Activated naive CD8-positive, alpha-beta T cell treated with anti-CD3 and anti-CD28 coated beads for 36 hours (primary cell): ENCODE measurements at places on chromosomes 12 and 14. TPM values are rescaled to one million over a fixed set of nuclear protein-coding genes. Genes with fewer than 3 reads are reported as not detected.

- H3K4me1 ChIP-seq, result peaks cover 9% of the 10 kb centered on the region
- H3K36me3 ChIP-seq, result no peaks in the 10 kb centered on the region
- no peak overlapping the region for H3K27ac ChIP-seq
- peaks cover 9% of the 10 kb centered on the region for H3K27me3 ChIP-seq
These were observed 3.6 kb downstream of the SMIM41 start for GRCh38 chr12:52082988-52083637.

DNA sequence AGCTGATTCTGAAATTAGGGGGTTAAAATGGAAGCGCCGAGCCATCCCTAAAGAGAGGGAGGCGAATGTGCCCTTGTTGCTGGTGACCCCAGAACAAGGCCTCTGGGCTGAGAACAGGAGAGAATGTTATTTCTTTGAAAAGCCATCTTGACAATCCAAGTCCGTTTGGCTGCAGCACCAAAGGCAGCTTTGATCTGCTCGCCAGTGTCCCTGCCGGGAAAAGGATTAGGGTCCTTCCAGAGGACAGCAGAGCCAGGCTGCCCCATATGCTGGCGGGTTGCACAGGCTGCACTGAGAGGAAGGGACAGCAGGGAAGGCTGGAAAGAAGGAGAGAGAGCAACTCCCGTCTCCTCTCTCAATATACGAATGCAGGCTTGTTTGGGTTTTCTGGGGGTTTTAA, 141.7 kb downstream of the TMEM132C start:
- no peaks in the 10 kb centered on the region for H3K36me3 ChIP-seq
- no peak overlapping the region for H3K4me3 ChIP-seq
- no peak for DNase-seq
- peaks cover 3% of the 10 kb centered on the region for H3K27me3 ChIP-seq
- no peak overlapping the region for H3K27ac ChIP-seq

DNA sequence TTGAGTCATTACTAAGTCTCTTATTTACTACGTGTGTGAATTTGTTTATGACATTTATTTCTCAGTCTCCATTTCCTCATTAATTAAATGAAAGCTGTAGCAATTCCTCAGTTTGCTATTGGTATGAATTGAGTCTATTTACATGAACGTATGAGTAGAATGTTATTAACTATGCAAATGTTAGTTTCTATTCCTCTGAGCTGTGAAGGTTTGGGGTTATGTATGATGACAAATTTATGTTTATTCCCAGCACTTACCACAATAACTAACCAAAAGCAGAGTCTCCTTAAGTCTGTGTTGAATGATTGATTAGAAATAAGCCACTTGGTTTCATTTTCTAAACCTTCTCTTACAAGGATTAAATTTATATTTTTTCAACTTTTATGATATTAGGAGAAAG, 1340.9 kb downstream of the FSCB start:
- H3K27me3 ChIP-seq, result no peaks in the 10 kb centered on the region
- H3K4me3 ChIP-seq, result no peak overlapping the region
- no peak for DNase-seq
- H3K4me1 ChIP-seq, result no peaks in the 10 kb centered on the region

DNA sequence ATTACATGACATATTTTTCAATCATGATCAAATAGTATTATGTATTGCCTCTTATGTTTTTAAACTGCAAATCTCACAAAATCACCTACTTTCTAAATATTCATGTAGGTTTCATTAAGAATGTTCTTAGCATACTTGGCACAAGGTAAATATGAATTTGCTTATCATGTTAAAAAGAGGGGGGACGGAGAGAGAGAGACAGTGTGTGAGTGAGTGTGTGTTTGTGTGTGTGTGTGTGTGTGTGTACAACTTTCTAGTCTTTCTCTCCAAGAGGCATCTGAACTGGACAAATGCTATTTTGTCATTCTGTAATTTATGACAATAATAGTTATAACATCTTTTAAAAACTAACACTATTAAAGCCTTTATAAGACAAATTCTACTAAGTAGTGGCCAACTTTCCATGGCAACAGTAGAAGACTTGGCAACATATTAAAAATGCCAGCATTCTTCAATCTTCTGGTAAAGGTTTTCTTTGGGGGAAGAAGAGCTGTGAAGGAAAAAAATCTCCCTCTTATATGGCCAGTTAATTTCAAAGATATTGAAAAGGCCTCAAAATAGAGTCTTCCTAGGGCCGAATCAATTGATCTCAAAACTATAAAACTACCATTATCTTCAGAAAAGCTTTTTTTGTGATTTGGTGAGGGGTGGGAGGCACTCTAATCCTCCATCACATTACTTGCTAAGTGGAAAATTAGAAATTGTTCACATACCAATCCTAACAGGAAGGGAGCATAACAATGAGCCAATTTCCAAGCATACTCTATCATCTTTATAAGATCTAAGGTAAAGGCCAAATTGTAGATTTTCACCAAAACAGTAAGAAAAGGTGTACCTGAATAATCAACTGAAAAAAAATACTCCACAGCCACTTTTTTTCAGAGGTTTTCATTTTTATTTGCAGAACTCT, 28.2 kb downstream of the CDK17 start:
- H3K36me3 ChIP-seq, result peaks cover 14% of the 10 kb centered on the region
- H3K27ac ChIP-seq, result peak overlapping the region; percentile 12
- no peak for DNase-seq
- H3K4me3 ChIP-seq, result no peak overlapping the region
- H3K4me1 ChIP-seq, result peaks cover 60% of the 10 kb centered on the region
- no peaks in the 10 kb centered on the region for H3K27me3 ChIP-seq

DNA sequence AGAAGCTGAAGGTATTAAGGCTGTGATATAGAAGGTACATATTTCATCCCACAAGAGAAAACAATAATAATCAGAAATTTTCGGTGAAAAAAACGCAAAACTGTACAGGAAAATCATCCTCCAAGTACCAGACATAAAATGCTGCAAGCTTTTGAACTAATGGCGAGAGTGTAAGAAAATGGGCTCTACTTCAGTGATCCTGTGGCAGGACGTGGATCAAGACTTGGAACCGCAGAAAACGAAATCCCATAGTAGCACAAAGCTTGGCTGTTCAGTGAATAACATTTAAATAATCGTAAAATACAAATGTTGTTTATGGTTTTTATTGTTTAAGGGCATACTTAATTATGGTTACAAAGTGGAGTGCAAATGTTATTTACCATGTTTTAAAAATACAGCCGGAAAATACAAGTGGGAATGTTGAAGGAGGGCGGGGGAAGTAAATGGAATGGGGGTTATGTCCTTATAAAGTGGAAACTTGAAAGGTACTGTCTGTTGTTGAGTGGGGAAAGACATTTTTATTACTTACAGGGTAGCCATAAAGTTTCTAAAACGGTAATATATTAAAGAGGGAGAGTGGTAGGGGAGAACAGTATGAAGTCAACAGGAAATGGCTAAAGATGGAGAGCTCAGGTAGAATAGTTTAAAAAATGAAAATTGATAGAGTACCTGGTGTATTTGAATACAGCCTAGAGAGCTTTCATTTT, 1.1 kb downstream of the SMIM10L1 start:
- peaks cover 41% of the 10 kb centered on the region for H3K4me1 ChIP-seq
- H3K27me3 ChIP-seq, result no peaks in the 10 kb centered on the region
- H3K36me3 ChIP-seq, result peaks cover 62% of the 10 kb centered on the region
- peak overlapping the region; percentile 97 for H3K4me3 ChIP-seq
- peak overlapping the region; percentile 100 for H3K27ac ChIP-seq

DNA sequence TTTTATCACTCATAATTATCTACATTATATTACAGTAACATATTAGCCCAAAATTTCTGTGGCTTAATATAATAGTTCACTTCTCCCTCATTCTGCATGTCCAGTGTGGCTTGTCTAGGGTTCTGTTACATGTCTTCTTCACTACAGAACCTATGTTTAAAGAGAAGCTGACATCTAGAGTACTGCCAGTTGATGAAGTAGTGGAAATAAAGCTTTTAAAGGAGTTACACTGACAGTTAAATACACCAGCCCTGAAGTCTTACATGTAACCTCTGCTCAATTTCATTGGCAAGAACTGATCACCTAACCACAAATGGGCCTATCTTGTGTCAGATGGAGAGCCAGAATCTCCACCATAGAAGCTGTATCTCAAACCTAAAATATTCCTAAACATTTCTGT, 32.9 kb downstream of the RPS6KA5 start:
- peaks cover 52% of the 10 kb centered on the region for H3K4me1 ChIP-seq
- H3K27ac ChIP-seq, result no peak overlapping the region
- peaks cover 25% of the 10 kb centered on the region for H3K36me3 ChIP-seq
- H3K27me3 ChIP-seq, result no peaks in the 10 kb centered on the region
- no peak for DNase-seq

DNA sequence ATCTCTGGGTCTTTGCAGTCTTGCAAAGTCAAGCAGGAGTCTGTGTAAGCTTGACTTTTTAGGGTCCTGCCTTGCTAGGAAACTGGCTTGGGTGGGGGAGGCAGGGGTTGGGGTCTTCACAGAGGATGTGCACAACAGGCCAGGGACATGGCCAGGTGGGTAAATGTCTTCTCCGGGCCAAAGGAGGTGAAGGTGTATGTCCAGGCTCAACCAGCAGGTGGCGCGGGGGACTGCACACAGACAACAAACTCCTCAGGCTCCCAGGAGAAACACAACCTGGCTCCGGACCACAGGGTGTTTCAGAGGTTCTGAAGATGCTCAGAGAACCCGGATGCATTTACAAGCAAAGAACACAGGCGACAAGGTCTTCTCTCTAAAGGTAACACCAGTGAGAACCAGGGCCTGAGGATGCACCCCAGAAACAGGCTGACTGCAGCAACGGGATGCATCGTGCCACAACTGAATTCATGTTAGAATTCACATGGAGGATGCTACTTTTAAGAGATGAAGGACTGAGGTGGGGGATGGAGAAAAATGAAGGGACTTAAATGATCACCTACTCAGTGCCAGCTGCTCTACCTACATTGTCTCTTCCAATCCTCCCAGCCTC, 56.0 kb downstream of the PLEKHG3 start:
- H3K4me1 ChIP-seq, result peaks cover 4% of the 10 kb centered on the region
- H3K27ac ChIP-seq, result no peak overlapping the region
- H3K27me3 ChIP-seq, result peaks cover 12% of the 10 kb centered on the region
- H3K36me3 ChIP-seq, result no peaks in the 10 kb centered on the region

GRCh38 chr14:90440021-90440451, 43.2 kb downstream of the CALM1 start:
- no peak overlapping the region for H3K27ac ChIP-seq
- H3K4me3 ChIP-seq, result no peak overlapping the region
- no peaks in the 10 kb centered on the region for H3K4me1 ChIP-seq
- no peak for DNase-seq

- no peak for DNase-seq
- no peaks in the 10 kb centered on the region for H3K27me3 ChIP-seq
- H3K36me3 ChIP-seq, result no peaks in the 10 kb centered on the region
- no peak overlapping the region for H3K4me3 ChIP-seq
- no peaks in the 10 kb centered on the region for H3K4me1 ChIP-seq
These were observed 17.6 kb downstream of the ANKRD9 start for GRCh38 chr14:102491786-102492530.

- no peaks in the 10 kb centered on the region for H3K27me3 ChIP-seq
- no peak overlapping the region for H3K4me3 ChIP-seq
- H3K36me3 ChIP-seq, result no peaks in the 10 kb centered on the region
- DNase-seq, result no peak
These were observed 61.1 kb downstream of the NINJ2 start for GRCh38 chr12:601976-602699.

GRCh38 chr12:112198120-112198733, 72.9 kb downstream of the TRAFD1 start:
- H3K27me3 ChIP-seq, result no peaks in the 10 kb centered on the region
- peak; percentile 50 for DNase-seq
- no peaks in the 10 kb centered on the region for H3K4me1 ChIP-seq
- H3K4me3 ChIP-seq, result no peak overlapping the region

- H3K27me3 ChIP-seq, result peaks cover 32% of the 10 kb centered on the region
- H3K36me3 ChIP-seq, result peaks cover 3% of the 10 kb centered on the region
- H3K4me1 ChIP-seq, result peaks cover 9% of the 10 kb centered on the region
- DNase-seq, result no peak
- H3K4me3 ChIP-seq, result peak overlapping the region; percentile 69
- H3K27ac ChIP-seq, result peak overlapping the region; percentile 52
These were observed 827 bp downstream of the ALDH2 start for GRCh38 chr12:111767362-111768158.

GRCh38 chr12:67256649-67257048, 12.5 kb upstream of the CAND1 start:
- H3K4me1 ChIP-seq, result no peaks in the 10 kb centered on the region
- no peaks in the 10 kb centered on the region for H3K27me3 ChIP-seq
- no peak overlapping the region for H3K27ac ChIP-seq

DNA sequence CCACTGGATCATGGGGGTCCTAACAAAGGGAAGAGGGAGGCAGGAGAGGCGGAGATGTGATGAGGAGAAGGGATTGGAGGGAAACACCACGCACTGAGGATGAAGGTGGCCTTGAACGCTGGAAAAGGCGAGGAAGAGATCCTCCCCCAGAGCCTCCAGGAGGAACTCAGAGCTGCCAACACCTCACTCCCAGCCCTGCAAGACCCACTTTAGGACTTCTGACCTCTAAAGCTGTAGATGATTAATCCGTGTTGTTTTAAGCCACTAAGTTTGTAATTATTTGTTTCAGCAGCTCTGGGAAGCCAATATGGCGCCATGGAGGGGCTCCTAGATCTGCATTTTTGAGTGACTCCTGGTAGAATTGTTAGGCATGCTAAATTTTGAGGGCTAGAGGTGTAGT, 74.6 kb upstream of the CEP83 start:
- H3K27ac ChIP-seq, result no peak overlapping the region
- no peaks in the 10 kb centered on the region for H3K36me3 ChIP-seq
- H3K4me1 ChIP-seq, result peaks cover 4% of the 10 kb centered on the region
- no peak overlapping the region for H3K4me3 ChIP-seq

GRCh38 chr12:71888521-71888920, 49.0 kb downstream of the TBC1D15 start:
- no peak for DNase-seq
- no peaks in the 10 kb centered on the region for H3K27me3 ChIP-seq
- peaks cover 24% of the 10 kb centered on the region for H3K36me3 ChIP-seq
- no peak overlapping the region for H3K27ac ChIP-seq
- peaks cover 19% of the 10 kb centered on the region for H3K4me1 ChIP-seq
- no peak overlapping the region for H3K4me3 ChIP-seq

SMCO2 gene
- not detected for total RNA-seq

KIF26A gene
- total RNA-seq, result 0.94 TPM

DHH gene
- total RNA-seq, result not detected

GSC gene
- total RNA-seq, result not detected

NPFF gene
- not detected for total RNA-seq
